ENCODE measurements at places on chromosomes 6 and 20.
A peak's percentile ranks its signal among the peaks of the same experiment; 100 is the strongest.

GRCh38 chr20:57719951-57720350, 10.1 kb upstream of the PMEPA1 start:
- no peak for DNase-seq

DNA sequence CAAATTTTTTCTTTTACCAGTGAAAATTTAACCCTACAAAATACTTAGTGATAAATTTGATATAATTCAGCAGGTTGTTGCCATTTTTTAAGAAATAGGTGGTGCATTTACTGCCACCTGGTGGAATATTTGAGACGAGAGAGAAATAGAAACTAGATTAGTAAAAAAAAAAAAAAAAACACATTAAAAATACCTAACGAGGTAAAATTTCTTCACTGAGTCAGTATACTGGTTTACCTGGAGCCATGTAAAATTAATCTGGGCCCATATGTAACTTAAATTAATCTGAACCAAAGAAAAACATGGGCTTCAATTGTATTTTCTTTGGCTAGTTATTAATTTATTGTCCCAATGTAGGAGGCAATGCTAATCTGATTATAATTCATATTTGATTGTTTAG, 520.8 kb downstream of the EPM2A start:
- no peak for DNase-seq

DNA sequence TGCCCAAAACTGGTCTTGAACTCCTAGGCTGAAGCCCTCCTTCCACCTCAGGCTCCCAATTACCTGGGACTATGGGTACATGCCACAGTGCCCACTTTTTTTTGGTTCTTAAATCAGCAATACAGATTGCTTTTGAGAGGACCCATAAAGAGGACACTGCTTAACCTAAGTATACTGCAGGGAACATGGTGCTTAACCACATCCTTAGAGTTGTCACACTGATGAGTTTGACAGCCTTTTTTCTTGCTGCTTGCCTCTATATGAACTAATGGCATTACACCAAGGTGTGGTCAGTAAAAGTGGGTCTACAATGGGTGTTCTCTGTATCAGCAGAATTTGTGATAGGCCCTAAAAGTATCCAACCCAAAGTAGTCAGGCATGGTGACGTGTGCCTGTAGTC, 7.2 kb upstream of the SLC35D3 start:
- no peak for DNase-seq

DNA sequence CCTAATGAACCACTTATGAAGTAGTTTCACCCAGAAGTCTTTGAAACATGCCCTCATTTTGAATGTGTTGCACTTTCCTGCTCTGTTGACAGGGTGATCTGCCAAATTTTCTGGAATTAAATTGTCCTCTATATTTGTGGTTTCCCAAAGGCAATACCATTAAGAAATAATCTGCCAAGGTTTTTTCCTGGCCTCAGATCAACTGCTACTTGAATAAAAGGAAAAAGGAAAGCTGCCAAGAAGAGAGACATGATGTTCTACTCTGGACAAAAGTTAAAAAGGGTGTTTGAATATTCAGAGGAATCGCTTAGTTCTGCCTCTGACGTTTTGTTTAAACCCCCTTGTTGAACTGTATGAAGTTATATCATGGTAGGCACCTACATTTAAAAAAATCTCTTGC, 37.4 kb upstream of the ARMH2 start:
- DNase-seq = no peak

- no peak for DNase-seq
Observed at GRCh38 chr6:40998661-40999060, 40.4 kb downstream of the UNC5CL start.

GRCh38 chr20:44700306-44700705, 14.9 kb upstream of the CCN5 start:
- DNase-seq = peak; percentile 80

DNA sequence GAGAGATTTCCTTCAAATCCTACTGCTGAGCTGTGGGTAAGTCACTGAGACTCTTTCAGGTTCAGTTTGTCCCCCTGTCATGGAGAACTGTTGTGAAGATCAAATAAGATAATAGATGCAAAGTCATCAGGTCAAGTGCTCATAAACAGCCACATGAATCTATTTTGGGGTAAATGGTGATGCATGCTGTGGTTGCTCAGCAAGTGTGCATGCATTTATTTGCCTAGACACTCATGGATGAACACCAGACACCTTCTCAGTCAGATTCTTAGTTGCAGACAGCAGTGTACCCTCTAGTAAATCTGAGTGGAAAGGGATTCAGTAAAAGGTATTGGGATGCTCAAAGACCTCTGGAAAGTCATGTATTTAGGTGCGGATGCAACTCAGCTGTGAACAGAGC, 168.0 kb upstream of the FOXA2 start:
- DNase-seq = no peak

- no peak for DNase-seq
Observed at GRCh38 chr6:138999949-139000725, 12.1 kb upstream of the REPS1 start.

DNA sequence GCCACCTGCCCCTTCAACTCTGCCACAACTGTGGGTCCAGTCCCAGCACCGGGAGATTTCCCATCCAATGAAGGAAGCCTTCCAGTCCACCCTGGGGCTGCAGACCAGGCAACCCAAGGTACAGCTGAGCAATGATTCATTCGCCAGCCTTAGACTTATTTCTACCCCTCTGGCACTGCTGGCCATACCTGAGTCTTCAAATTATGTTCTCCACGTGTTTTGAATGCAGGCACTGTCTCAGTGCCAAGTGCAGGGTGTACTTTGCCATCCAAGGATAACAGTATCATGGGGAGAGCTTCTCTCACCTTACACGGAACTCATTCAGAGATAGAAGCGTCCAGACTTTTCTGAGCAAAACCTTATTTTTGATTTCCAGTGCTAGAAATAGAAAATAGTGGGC, 175.6 kb downstream of the ZFP64 start:
- no peak for DNase-seq

DNA sequence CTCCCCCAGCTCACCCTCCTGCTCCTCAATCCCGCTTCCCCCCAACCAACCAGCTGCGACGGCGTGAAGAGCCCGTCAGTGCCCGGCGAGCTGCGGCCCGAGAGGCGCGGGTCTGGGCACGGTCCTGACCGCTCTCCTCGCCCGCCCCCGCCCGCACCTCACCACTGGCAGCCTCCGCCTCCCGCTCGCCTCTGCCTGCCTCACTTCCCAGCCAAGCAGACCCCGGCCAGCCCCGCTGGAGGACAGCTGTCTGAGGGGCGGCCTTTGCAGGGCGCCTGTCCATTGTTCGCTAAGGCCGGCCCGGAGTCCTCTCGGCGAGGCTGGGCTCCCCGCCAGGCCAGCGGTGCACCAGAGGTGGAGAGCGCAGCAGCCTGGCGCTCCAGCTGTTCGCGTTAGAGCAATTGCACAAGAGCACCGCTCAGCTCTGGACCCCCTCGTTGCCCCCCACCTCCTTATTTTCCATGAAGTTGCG, 1.3 kb downstream of the SOBP start:
- no peak for DNase-seq

GRCh38 chr20:15860850-15861249, 712.4 kb downstream of the KIF16B start:
- DNase-seq = no peak

DNA sequence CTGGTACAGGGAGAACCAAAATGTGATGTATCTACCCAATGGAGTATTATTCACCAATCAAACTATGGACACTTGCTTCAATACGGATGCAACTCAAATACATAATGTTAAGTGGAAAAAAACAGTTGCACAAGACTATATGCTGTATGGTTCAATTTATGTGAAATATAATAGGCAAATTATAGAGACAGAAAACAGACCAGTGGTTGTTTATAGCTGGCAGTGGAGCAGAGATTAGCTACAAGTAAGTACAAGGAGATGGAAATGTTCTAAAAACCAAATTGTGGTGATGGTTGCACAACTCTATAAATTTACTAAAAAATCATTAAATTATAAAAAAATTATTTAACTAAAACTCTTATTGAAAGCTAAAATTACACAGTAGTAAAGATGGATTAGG, 113.2 kb downstream of the PRDM1 start:
- no peak for DNase-seq

GRCh38 chr6:169269180-169270076, 15.8 kb upstream of the THBS2 start:
- no peak for DNase-seq

DNA sequence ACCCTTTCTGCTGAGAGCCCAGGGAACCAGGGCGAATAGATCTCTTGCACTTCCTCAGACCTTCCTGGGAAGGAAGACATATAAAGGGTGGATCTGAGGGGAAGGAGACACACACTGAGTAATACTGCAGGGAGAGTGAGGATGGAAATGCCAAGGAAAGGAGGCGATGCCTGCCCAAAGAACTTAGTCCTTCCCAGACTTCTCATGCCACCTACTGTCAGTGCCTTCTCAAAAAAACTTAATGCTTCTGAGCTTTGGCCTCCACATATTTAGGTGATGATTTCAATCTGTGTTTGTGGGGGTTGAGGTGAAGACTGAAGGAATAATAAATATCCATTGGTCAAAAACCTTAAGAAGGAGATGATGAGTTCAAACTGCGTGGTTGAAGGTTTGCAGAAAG, 9.7 kb downstream of the BTN3A1 start:
- DNase-seq = no peak

GRCh38 chr6:155628306-155628705, 172.7 kb upstream of the NOX3 start:
- DNase-seq = no peak

- DNase-seq = no peak
Observed at GRCh38 chr6:17421406-17421805, 28.0 kb downstream of the CAP2 start.

- DNase-seq = no peak
Observed at GRCh38 chr6:152736687-152737273, 13.8 kb upstream of the VIP start.

GRCh38 chr6:148427333-148427732, 84.7 kb downstream of the SASH1 start:
- no peak for DNase-seq
